Activated naive CD4-positive, alpha-beta T cell treated with anti-CD3 and anti-CD28 coated beads, Interleukin-2, amount 50 U/mL, for 16 hours (primary cell): ENCODE measurements at places on chromosomes 7 and 10.

GRCh38 chr10:79424221-79425073 lies 21.0 kb downstream of the ZCCHC24 start:
- DNase-seq: no peak

DNA sequence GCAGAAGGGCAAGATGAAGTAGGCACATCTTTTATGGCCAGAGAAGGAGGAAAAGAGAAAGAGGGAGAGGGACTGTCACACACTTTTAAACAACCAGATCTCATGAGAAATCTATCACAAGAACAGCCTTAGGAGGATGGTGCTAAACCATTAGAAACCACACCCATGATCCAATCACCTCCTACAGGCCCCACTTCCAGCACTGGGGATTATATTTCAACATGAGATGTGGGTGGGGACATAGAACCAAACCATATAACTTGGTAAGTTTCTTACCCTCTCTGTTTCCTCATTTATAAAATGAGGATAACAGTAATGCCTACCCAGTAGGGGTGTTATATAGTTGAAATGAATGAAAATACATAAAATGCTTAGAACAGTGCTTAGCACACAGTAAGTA lies 66.0 kb downstream of the CHCHD3 start:
- DNase-seq: no peak

DNA sequence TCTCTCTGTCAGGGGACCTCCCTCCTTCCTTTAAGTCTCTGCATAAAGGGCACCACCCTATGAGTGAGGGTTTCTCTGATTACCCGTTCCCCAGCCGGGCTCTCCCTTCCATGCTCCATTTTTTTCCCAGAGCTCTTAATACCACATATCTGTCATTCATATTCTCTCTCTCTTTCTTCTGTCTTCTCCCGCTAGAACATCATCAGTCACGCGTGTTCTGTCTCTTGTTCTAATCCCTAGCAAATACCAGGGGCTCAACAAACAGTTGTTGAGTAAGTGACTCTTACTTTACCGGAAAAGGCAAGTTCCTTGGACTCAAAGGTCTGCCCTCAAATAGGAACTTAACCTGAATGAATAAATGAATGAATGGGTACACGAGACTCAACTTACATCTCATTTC lies 68.5 kb downstream of the RSU1 start:
- DNase-seq: no peak

GRCh38 chr10:124649214-124649613 lies 95.0 kb downstream of the FAM53B start:
- no peak for DNase-seq

DNA sequence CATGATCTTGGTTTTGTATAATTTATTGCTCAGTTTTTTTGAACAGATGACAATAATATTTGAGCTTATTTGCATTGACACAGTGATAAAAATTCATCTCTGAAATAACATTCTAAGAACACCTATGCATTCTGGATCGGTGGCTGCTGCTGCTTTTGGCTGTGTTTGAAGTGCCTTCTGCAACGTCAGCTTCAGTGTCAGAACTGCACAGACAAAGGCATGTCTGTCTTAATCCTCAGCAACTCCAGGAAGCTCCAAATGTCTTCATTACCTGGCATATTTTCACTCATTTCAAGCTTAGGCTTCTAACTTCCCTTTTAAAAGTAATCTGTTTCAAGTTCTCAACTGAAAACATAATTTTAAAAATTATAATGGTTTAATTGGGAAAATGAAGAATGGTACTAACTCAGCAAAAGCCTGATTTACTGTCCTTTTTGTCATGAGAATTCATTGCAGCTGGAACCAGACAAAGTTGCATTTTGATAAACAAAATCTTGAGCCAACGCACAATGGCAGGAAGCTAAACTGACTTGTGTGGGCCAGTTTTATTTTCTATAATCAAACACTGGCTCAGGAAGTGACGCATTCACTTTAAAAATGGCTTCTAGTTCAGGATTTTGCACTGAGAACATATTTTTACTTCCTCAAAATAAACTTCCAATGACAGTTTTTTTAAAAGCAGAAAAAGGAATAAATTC lies 38.7 kb downstream of the NPS start:
- no peak for DNase-seq

- no peak for DNase-seq
Observed at GRCh38 chr10:102233997-102234396, 7.3 kb downstream of the PITX3 start.

- DNase-seq: no peak
Observed at GRCh38 chr10:31574577-31574976, 255.6 kb downstream of the ZEB1 start.

GRCh38 chr10:102644646-102645387 lies 538 bp downstream of the TRIM8 start:
- DNase-seq: peak; percentile 84

DNA sequence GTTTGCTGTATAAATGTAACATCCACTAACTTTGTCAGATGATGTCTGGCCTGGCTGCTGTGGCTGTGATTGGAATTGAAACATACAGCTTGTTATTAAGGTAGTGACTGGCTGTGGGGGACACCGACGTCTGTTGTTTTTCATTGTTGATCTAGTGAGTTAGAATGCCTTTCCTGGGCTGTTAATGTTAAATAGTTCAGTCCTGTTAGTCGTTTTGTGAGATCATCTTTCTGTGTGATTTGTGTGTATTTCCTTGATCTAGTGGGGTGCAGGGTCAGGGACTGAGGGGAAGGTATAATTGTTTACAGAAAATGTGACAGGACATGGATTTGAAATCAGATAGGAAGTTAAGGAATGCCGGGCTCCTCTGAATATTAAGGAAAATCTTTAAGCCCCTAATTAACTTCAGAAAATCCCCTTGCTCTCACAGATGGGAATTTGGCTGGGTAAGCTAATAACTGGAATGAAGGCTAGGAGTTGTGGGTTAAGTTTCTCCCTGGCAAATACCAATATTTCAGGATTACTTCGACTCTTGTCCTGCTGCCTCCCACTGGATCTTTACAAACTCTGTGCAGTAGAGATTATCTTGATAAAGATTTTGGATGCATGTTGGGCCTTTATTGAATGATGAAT lies 163.1 kb downstream of the AUTS2 start:
- DNase-seq: no peak

DNA sequence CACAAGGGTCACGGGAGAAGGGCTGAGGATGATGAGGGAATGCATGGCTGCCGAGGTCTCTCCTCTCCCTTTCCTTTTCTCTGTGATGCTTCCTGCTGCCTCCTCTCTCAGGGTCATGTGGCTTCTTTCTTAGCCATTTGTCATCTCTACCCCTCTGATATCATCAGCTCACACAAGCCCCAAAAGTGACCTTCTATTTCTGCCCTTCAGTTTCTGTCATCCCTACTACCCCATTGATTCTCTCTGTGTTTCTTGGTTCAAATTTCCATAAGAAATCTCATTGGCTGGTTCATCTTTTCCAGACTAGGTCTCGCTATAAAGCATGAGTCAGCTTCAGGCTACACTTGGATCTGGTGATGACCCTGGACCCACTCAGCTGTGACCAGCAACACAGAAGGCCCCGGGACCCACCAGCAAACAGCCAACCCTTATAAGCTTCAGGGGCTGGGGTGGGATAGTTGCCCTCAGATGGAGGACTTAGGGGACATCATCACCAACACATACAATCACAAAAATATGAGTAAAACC lies 284.3 kb downstream of the SKAP2 start:
- no peak for DNase-seq
